ENCODE measurements at places on chromosomes 13 and 19. TPM values are rescaled to one million over a fixed set of nuclear protein-coding genes. Genes with fewer than 3 reads are reported as not detected.

DNA sequence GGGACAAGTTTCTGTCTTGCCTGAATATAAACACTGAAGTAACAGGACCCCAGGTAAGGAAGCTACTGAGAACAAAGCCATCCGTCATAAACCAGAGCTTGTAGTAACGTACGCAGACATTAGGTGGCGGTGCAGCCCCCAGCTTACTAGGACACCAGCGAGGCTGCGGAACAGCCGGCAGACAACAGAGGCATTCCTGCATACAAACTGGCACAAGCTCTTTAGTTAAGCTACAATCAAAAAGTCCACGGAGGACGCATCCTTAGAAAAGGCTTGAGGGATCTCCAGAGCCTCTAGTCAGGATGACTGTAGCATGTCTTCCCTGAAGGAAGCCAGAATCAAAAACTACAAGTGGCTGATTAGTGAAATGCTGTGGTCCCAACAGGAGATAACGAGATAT lies 26.2 kb downstream of the ZNF160 start:
- DNase-seq = peak; percentile 60

DNA sequence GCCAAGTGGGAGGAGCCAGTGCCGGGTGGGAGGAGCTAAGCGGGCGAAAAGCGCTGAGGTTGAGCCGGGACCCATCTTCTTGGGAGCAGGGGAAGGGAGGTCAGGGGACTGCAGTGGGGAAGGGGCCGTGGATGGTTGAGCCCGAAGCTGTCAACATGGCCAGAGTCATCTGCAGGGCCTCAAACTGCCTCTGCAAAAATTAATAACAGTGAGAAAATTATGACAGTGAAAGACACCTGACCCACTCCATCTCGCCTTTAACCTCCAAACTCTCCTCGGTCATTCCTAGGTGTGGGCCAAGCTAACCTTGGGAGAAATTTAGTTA lies 30.1 kb downstream of the ZNF557 start:
- no peak for DNase-seq

DNA sequence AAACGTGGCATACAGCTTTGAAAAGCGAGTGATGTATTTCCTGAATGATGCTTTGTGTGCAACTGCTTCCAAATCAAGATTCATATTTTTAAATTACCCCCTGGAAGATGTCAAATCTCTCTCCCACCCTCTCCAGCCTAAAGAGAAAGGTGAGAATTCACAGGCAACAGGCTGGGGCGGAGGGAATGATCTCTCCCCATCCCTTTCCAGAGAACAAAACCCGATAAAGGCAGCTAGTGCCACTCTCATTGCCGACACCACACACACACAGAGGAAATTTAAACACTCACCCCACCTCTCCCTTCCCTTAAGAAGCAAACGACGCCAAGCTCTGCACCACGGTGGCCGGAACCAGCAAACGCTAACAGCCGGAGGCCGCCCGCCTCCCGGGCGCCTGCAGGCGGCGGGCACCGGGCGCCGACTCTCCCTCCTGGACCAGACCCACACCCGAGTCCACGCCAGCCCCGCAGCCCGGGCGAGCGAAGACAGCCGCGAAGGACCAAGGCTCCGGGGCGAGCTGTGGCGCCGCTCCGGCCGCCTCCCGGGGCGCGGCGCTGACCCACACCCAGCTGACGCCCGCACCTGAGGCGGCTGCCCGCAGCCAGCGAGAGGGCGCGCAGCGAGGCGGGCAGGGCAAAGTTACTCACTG lies 477 bp downstream of the LNX2 start:
- DNase-seq = peak; percentile 82

LENG1 gene
- 5.3 TPM for total RNA-seq

SRRM5 gene
- 0.28 TPM for total RNA-seq
